Vagina (tissue), 2 donors: ENCODE measurements at places on chromosomes 11 and 22.

DNA sequence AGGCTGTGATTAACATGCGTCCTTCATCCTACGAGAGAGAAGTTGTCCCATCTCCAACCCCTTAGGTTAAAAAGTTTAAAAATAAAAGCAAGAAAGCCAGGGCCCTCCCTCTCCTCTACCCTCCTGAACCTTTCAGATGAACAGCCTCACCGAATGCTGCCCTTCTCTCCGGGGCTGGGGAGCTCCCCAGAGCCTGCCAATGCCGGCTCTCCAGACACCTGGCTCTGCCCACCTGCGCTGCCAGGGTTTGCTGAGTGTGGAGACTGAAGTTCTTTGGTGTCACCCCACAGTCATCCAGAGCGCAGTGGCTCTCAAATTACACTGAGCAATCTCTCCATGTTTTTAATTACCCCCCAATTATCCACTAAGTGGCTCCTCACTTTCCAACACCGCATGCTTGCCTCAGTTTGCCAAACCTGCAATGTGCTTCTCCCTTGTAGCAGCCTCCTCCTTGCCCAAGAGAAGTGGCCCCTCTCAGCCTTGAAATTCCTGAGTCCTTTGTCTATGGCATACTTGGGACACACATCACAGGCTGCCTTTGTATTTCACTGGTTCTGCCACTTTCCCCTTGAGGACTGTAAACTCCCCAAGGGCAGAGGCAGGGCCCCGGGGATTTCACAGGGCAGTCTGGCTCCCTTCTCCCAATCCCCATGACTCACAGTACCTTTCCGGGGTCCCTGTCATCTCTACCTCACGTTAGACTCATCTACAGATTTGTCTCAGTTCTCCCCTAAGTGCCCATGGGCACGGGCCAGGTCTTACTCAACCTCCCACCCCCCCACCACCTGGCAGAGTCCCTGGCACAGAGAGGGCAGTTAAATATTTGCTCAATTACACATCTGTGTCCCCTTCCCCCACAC lies 2.0 kb downstream of the MYH9 start:
- H3K4me3 ChIP-seq = peak overlapping the region; percentile 100
- peak overlapping the region; percentile 99 for H3K27ac ChIP-seq
- peaks cover 62% of the 10 kb centered on the region for H3K4me1 ChIP-seq
- H3K27me3 ChIP-seq = no peaks in the 10 kb centered on the region
- DNase-seq = no peak
- no peaks in the 10 kb centered on the region for H3K36me3 ChIP-seq

GRCh38 chr22:45039133-45039532 lies 29.3 kb upstream of the PHF21B start:
- DNase-seq = no peak
- peaks cover 31% of the 10 kb centered on the region for H3K4me1 ChIP-seq
- no peaks in the 10 kb centered on the region for H3K27me3 ChIP-seq
- peak overlapping the region; percentile 27 for H3K27ac ChIP-seq

DNA sequence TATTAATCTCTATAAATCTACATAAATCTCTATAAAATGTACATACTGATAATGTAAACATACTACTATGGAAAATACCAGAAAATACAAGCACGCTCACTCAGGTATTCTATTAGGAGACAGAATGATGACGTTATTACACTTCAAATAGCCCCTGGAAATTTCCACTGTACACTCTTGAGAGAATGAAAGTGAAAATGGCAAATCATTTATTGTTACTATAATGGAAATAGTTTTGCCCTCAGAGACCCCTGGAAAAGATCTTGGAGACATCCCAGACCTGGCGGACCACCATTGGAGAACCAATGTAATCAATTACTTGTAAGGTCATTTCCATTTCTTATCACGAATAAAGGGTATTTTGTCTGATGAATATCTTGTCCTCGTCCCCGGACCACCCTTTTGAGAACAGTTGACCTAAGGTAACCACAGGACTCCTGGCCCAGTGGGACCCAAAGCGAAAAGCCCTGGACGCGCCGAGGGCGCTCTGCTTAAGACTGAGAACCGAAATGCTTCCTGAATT lies 509 bp upstream of the PRRG4 start:
- no peak for DNase-seq
- H3K36me3 ChIP-seq = no peaks in the 10 kb centered on the region
- H3K27ac ChIP-seq = peak overlapping the region; percentile 90
- no peaks in the 10 kb centered on the region for H3K27me3 ChIP-seq
- H3K4me1 ChIP-seq = peaks cover 12% of the 10 kb centered on the region

DNA sequence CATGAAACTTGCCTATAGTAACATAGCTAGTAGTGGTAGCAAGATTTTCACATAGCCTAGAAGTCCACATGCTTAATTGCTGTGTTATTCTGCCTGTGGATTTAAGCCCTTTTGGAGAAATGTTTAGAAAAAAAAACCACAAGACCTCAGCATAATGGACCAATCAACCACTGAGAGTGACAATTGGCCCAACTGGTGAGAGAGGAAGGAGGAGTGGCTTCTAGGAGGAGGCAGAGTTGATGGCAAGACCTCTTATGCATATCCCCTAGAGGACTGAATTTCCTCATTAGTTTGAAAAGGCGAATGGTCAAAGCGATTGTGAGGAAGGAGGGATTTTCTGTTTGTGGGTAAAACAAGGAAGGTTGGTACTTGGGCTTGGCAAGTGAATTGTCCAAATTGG lies 30.6 kb downstream of the NNMT start:
- DNase-seq = no peak
- H3K4me1 ChIP-seq = peaks cover 6% of the 10 kb centered on the region
- no peak overlapping the region for H3K27ac ChIP-seq

DNA sequence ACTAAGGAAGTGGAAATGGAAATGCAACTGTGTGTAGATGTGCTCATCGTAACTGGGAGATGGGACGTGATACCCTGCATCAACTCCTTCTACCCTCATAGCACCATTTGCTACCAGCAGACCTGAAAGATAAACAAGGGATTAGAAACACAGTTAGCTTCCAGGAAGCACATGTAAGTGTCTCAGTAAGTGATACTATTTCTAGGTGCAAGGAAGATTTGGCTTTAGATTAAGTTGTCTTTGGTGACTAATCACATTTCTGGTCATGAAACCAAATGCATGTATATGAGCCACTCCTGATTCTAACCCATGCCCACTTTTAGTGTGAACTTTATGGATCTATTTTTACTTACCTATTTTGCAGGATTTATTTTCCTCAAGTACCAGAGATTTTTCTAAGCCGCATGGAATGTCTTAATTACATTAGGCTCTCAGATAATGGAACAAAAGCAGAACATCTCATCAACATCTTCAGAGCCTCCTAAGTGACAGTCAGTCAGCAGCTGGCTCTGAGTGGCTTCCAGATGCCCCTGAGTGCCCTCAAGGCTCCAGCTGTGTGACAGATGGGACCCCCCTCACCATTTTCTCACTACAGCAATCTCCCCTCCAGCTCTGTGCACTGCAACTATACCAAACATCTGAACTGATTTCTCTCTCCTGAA lies 21.2 kb downstream of the SLC5A12 start:
- H3K27me3 ChIP-seq = no peaks in the 10 kb centered on the region
- H3K4me3 ChIP-seq = no peak overlapping the region
- no peak overlapping the region for H3K27ac ChIP-seq
- H3K4me1 ChIP-seq = no peaks in the 10 kb centered on the region

DNA sequence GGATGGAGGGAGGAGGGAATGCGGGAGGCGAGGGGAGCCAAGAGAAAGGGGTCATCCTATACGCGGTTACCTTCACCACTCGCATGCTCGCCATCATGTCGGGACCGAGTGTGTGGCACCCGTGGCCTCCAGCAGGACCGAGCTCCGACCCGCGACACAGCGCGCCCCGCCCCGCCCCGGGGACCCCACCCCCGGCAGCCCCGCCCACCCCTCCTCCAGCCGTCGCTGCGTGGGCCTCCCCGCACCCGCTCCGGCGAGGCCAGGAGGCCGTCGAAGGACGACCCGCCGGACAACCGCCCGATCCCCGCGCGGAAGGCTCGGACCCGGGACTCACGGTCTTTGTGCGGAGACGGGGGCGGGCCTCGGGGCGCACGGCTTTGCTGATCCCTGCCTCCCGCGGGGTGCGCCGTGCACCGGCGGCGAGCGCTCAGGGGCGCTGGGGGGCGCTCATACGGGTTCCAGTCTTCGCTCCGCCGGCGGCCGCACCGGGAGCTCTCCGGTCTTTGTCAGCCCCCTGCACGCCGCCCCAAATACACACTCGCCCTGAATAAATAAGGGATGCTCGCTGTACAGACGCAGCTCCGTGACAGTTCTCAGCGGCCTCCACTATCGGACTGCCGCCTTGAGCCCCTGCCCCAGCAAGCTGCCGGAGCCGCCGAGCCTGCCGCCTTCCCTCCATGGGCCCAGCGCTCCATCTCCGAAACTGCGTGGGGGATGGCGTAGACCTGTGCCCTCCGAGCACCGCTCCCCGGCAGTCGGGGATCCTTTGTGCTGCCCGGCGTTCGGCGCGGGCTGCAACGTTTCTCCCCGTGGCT lies at the start of gene UBE2L6:
Gene UBE2L6 (minus strand): TSS at position 158 of the 815 bp plus-strand sequence. CDS start 61 bp downstream, at position 97.
- DNase-seq = no peak
- H3K27me3 ChIP-seq = no peaks in the 10 kb centered on the region
- peak within 1 kb of the TSS; percentile 69 for H3K4me3 ChIP-seq
- H3K27ac ChIP-seq = peak within 1 kb of the TSS; percentile 93

- no peak for DNase-seq
- no peaks in the 10 kb centered on the region for H3K36me3 ChIP-seq
- H3K4me3 ChIP-seq = no peak overlapping the region
- no peak overlapping the region for H3K27ac ChIP-seq
- no peaks in the 10 kb centered on the region for H3K27me3 ChIP-seq
- no peaks in the 10 kb centered on the region for H3K4me1 ChIP-seq
These were observed 126.9 kb upstream of the CHORDC1 start for GRCh38 chr11:90349731-90350130.

DNA sequence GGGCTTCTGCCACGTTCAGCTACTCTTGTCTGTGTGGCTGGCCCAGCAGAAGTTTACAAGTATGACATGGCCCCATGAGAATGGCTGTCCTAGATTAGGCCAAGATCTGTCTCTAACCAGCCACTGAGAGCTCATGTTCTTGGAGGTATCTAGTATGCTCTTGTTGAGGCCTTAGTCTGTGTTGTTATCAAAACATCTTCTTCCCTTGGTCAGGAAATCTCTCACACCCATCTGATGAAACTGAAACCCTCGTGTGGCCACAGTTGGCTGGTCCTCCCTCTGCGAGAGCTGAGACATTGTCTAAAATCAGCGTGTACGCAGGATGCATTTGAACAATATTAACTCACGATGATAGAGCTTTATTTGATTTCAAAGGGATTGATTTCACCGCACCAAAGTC lies 109.0 kb upstream of the NNMT start:
- H3K4me1 ChIP-seq = peaks cover 23% of the 10 kb centered on the region
- H3K27me3 ChIP-seq = no peaks in the 10 kb centered on the region
- no peak overlapping the region for H3K27ac ChIP-seq
- no peaks in the 10 kb centered on the region for H3K36me3 ChIP-seq
- DNase-seq = no peak
- no peak overlapping the region for H3K4me3 ChIP-seq

GRCh38 chr11:105548359-105548758 lies 61.5 kb upstream of the GRIA4 start:
- no peaks in the 10 kb centered on the region for H3K27me3 ChIP-seq
- H3K36me3 ChIP-seq = no peaks in the 10 kb centered on the region
- no peak for DNase-seq
- no peak overlapping the region for H3K27ac ChIP-seq
- no peaks in the 10 kb centered on the region for H3K4me1 ChIP-seq

DNA sequence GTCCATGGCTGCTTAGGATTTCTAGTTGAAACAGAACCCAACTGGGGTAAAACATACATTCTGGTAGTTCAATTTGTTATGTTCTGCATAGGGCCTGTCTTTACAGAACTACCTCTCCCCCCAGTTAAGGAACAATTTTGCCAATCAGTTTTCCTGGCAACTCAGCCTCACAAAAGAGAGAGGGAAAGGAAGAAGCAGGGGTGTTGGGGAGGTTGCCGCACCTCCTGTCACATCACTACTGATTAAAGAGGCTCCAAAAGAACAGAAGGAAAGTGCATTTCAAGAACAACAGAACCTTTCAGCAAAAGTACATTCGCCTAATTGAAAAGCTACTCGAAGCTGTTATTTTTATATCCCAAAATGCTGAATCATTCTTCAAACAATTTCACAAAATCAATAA lies 217.6 kb downstream of the CADM1 start:
- H3K27me3 ChIP-seq = no peaks in the 10 kb centered on the region
- no peak overlapping the region for H3K27ac ChIP-seq
- no peaks in the 10 kb centered on the region for H3K36me3 ChIP-seq
- no peak for DNase-seq
- H3K4me1 ChIP-seq = no peaks in the 10 kb centered on the region

GRCh38 chr11:13965337-13965736 lies 2.8 kb downstream of the SPON1 start:
- H3K4me1 ChIP-seq = peaks cover 29% of the 10 kb centered on the region
- H3K27ac ChIP-seq = no peak overlapping the region
- DNase-seq = no peak

DNA sequence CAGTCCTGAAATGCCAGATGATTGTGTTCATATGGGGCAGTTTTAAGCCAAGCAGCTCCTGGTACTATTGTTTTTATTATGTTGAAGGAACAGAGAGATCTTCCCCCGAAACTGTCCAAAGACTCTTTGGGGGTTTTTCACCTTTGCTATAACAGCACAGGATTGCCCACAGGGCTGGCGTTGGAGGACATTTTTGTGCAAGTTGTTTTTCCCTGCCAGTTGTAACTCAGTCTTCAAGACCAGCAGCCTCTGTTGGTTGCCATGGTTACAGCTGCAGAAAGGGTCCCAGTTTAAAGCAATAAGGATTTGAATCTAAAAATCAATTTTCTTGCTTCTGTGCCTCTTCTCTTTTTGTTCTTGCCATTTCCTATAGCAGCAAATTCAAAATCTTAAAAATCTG lies 45.4 kb upstream of the YWHAH start:
- peaks cover 35% of the 10 kb centered on the region for H3K36me3 ChIP-seq
- no peak overlapping the region for H3K27ac ChIP-seq
- H3K4me3 ChIP-seq = no peak overlapping the region
- H3K27me3 ChIP-seq = no peaks in the 10 kb centered on the region
- DNase-seq = no peak

GRCh38 chr22:50670513-50670912 lies 2.1 kb upstream of the SHANK3 start:
- no peak overlapping the region for H3K27ac ChIP-seq
- no peak for DNase-seq
- H3K27me3 ChIP-seq = peaks cover 6% of the 10 kb centered on the region
- H3K36me3 ChIP-seq = no peaks in the 10 kb centered on the region
- H3K4me1 ChIP-seq = peaks cover 17% of the 10 kb centered on the region

GRCh38 chr22:38082986-38083710 lies 836 bp downstream of the SLC16A8 start:
- no peak overlapping the region for H3K27ac ChIP-seq
- no peak for DNase-seq
- peaks cover 21% of the 10 kb centered on the region for H3K4me1 ChIP-seq
- H3K4me3 ChIP-seq = no peak overlapping the region

DNA sequence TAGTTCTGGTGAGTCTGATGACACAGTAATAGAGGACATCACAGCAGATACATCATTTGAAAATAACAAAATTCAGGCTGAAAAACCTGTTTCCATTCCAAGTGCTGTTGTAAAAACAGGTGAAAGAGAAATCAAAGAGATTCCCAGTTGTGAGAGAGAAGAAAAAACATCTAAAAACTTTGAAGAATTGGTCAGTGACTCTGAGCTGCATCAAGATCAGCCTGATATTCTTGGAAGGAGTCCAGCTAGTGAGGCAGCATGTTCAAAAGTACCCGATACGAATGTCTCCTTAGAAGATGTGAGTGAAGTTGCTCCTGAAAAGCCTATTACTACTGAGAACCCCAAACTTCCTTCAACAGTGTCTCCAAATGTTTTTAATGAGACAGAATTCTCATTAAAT lies 38.7 kb downstream of the RTN3 start:
- no peaks in the 10 kb centered on the region for H3K4me1 ChIP-seq
